ENCODE measurements at places on chromosomes 4 and X.

DNA sequence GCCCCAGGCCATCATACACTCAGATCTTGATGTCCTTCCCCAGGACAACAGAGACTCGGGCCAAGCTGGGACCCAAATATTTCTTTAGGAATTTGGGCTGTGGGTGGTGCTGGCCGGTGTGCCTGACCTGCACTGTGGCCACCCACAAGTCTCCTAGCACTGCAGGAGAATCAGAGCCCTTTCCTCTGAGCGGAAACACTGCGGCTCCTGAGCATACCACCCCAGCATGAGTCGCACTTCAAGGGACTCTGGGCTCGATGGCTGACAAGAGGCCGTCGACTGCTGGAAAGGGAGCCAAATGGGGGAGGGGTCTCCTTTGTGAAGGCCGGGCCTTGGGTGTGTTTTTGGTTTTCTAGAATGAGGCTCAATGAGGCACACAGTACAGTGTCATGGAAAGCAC lies 13.0 kb upstream of the IRAK1 start:
- DNase-seq = no peak

DNA sequence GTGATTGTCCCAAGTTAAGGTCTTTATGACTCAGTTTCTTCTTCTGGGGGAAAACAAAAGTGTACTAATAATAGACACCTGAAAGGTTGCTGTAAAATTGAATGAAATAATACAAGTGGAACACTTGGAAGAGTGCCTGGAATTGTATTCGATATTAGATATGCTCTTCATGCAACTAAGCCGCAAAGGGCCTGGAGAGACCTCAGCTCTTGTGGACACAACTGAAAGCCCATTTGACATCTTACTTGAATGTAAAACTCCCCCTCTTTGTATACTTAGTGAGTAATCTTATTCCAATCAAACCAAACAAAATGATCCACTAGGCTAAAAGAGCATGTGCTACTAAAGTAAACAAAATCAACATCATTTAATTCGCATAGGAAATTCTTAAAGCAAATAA lies 511 bp upstream of the MAP9 start:
- DNase-seq = no peak

GRCh38 chr4:41687971-41688370 lies 60.6 kb downstream of the PHOX2B start:
- no peak for DNase-seq

DNA sequence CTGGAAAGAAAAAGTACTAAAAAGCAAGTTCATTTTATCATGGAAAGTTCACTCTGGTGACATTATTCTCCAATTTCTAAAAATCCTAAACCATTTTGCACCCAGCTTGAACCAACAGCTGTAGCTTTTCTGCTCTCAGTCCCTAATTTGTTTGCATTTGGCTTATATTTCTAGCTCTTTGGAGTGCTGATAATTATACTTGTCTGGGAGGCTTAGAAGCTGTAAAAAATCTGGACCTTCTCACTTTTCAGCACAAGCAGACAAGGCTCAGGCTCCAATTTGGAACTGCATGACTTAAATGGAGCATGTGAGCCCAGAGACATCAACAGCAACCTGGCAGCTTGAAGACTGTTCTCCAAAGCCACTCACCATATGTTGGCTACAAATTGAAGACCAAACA lies 170.9 kb upstream of the PCDH18 start:
- DNase-seq = no peak

DNA sequence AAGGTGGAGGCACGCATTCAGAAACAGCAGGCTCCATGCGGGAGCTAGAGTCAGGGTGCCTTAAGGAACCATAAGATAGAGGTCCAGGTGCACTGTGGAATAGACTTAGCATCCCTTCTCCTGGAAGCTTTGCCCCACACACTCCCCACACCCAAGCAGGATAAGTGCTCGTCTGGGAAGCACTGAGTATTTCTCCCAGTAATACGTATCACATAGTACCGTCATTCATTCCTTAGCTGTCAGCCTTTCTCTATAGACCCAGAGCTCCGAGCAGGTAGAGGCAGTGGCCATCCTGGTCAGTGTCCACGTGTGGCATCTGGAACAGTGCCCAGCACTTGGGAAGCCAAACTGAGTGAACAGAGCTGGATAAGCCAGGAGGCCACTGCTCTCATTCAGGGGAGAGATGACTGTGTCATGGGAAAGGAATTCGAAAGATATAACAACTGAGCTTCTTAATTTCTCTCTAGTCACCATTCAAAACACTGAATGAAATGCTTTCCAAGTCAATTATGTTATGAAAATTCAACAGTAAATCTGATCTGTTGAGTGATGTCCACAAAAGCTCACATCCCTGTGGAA lies 9.9 kb downstream of the APBB2 start:
- DNase-seq = no peak

DNA sequence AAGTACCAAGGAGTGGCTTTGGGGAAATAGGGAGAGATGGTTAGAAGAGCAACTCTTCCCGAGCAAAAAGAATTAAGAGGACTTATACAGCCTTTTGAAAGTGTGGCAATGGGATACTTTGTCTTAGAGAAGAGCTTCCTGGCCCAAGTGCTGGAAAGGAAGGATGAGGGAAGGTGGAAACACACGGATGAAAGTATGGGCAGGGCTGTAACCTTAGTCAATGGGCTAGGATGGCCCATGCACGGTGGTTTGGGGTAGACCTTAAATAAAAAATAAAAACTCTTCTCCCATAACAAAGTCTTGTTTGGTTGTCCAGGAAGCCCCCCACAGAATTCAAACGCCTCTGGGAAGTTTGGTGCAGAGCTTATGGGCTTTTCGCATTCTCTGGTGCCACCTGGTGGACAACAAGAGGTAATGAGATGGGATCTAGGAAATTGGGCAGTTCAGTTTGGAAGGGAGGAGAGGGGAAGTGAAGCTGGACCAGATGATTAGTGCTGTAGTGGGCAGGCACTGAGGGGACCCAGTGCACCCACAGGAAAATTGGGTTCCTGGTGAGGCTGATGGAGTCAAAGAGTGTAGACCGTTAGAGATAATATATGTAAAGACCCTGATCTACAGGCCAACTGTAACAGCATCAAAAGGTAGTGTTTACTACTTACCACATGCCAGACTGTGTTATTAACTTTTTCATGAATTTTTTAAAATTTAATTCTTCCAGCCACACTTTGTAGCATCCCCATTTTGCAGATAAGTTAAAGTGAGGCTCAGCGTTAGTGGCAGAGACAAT lies 13.8 kb upstream of the ENOX2 start:
- peak; percentile 26 for DNase-seq

DNA sequence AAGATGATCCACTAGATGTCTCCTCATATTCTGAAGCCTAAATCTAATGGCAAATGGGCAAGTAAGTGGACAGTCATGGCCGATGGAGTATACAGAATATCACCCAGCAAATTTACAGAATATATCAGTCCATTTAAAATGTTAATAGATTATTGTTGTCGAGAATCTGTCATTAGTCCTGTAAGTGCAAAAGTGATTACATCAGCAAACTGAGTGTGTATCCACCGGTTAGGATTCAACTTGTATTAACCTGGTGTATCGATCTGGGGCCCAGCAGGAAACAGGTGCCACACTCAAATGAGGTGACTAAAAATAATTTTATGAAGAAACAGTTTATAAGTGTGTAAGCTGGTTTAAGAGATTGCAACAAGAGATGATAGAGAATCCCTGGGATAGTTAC lies 367.9 kb upstream of the FAM47C start:
- no peak for DNase-seq

- no peak for DNase-seq
These were observed 617.0 kb downstream of the MID1IP1 start for GRCh38 chrX:39418254-39418704.

GRCh38 chr4:68906780-68907137 lies 44.8 kb downstream of the UGT2A3 start:
- DNase-seq = no peak

DNA sequence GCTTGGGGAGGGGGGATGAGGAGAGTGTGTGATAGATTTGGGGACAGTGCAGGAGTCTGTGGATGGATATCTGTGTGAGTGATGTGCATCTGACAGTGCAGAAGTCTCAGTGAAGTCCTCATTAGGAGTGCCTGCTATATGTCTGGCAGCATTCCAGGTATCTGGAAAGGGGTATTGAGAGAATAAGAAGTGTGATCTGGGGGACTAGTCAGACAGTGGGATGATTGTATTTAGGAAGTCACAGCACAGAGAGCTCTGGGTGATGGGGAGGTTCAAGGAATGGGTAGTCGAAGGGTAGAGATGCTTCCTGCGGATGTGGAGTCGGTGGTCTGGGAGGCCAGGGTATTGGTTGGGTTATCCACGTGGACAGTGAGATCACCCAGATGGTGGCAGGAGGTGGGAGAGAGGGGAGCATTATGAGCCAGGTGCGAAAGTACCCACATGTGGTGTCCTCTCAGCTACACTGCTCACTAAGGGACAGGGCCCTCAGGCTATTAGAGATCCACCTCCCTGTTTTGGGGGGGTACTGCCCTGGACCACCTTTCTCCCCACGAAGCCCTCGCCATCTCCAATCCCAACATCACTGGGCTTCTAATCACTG lies 9.8 kb downstream of the MAGED2 start:
- no peak for DNase-seq

GRCh38 chrX:42577936-42578470 lies 200.0 kb downstream of the PPP1R2C start:
- no peak for DNase-seq

DNA sequence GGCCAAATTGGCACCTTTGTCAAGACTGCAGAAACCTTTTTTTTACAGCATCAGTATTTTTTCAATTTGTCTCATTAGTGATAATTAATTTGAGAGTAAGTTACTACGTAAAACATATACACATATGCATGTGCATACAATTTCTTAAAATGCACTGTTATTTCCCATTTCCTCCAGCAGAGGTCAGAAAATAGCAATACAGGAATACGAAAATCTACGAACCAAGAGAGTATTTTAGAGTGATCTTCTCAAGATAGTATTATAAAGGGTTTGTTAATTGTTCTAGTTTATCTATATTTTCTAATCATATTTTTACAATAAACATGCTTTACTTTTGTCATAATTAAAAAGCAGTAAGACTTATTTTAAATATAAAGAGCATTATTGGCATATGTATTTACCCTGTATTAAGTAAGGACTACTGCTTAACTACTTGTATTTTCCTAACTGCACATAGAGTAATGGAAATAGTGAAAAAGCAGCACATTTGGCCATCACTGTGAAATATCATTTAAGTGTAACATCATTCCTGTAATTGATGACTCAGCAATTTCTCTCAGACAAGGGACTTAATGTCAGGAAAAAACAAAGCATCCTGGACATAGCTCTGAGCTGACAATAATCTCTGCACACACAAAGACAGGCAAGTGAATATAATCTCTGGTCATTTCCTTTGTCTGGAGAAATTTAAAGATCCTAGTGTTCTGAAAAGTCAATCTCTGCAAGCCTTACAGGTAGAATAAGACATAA lies 45.6 kb downstream of the MAOB start:
- DNase-seq = no peak

GRCh38 chr4:158079661-158080060 lies 93.2 kb downstream of the GASK1B start:
- DNase-seq = no peak

DNA sequence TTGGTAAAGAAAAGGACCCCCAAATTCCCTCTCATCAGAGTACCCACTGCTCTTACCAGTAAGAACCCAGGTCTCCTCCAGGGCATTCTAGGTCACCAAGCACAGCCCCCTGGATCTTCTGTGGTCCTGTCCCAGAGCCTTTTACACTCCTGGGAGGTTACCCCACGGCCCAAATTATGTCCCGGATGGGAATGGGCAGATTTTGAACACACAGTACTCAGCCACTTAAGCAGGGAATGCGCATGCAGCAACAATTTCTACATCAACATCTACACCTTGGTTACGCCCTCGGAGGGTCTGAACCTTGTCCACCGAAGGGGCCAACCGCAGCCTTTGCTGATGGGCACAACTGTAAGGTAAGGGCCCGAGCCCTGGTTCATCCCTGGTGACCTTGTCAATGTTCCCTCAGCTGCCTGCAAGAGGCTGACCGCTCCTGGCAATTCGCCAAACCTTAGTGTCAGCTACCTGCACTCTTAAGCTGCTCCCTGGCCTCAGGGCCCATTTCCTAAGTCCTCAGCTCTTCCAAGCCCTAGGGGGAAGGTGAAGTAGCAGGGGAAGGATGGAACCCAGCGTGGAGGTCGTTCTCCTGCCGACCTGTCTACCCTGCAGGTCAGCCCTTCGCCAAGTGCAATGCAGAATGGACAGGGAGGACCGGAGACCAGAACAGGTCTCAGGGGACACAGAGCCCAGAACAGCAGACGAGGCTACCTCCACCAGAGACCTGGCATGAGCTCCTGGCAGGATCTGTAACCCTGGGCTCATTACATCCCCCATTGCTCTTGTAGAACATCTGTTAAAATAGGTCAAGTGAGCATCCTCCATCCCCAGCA lies 5.9 kb downstream of the TIMP1 start:
- no peak for DNase-seq

DNA sequence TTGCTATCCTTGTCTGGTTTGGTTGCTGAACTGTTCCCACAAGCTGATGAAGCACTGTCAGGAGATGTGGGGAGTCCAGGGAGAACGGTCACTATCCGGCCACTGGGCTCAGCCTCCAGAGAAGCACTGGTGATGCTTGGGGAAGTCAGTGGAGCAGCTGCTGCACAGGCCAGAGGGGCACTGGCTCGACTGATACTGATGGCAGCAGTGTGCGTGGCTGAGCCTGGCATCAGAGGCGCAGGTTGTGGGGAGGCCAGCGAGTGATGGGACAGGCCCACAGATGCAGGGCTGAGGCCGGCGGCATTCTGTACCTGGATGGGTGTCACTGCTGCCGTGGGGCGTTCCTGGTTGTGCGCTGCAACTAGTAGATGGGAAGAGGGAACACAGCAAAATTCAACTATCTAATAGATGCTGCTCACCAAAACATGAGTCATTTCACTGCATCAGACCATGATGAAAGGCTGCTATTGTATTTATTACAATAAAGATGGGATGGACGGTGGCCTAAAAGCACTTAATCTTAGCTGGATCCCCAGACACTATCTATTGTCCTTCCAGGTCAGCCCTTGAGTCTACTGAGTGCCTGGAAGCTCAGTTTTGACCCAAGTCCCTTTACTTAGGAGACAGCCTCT lies 106.3 kb upstream of the CBR4 start:
- no peak for DNase-seq

DNA sequence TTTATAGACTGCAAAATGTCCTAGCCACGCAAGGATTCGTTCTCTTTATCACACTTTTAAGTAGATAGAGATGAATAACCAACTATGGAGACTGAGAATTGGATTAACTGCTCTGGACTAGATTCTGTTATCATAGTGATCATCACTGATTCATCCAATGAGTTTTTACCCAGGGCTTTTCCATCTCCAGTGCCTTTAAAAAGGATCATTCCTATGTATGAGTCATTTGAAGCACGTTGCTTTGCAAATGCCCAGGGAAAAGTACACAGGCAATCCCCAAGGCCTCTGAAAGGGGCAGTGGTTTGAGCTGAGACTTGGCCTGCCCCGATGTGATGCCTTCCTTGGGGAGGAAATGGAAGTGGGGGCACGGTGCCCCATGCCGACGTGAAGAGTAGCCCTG lies 122.7 kb upstream of the PSAPL1 start:
- no peak for DNase-seq
